ENCODE measurements at places on chromosomes 6 and 20.

DNA sequence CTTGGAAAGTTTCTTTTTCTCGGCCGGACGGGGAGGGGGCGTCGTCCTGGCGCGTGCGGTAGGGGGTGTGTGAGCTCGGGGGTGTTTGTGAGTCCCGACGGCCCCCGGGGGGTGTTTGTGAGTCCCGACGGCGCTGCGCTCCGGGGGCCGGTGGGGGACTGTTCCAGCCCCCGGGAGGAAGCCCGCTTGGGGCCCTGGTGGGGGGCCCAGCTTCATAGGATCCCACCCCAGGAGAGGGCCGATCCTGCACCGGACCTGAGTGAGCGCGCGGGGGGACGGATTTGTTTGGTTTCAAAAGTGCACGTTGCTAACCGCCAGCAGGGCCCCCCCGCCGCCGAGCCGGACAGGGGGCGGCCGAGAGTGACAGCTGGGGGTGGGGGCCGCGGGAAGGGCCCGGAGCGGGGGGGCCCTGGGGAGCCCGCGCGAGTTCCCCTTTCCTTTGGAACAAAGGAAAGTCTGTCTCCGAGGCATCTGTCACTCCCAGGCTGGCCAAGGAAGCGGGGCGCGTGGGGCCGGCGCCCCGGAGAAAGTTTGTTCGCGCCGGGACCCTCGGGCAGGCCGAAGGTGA lies 485 bp downstream of the TGIF2 start:
- DNase-seq, result no peak

DNA sequence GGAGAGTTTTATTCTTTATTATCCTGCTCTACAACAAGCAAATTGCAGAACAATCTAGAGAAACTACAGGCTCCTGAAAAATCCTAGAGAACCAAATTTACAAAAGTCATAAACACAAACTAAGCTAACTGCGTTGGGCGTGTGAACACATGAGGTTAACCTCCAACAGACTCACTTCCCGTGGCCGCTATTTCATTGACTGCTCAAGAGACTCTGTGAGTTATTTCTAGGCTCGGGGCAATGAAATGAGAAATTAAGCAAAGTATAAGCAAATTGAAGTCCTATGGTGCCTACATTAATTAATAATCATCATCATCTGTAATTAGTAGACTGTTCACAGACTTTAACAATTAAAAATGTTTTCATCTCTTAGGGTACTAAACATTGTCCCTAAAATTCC lies 100.0 kb downstream of the MBOAT1 start:
- DNase-seq, result no peak

GRCh38 chr6:159170333-159170672 lies 1.1 kb downstream of the FNDC1 start:
- no peak for DNase-seq

- DNase-seq, result no peak
These were observed 39.6 kb upstream of the STX16 start for GRCh38 chr20:58611236-58612030.

DNA sequence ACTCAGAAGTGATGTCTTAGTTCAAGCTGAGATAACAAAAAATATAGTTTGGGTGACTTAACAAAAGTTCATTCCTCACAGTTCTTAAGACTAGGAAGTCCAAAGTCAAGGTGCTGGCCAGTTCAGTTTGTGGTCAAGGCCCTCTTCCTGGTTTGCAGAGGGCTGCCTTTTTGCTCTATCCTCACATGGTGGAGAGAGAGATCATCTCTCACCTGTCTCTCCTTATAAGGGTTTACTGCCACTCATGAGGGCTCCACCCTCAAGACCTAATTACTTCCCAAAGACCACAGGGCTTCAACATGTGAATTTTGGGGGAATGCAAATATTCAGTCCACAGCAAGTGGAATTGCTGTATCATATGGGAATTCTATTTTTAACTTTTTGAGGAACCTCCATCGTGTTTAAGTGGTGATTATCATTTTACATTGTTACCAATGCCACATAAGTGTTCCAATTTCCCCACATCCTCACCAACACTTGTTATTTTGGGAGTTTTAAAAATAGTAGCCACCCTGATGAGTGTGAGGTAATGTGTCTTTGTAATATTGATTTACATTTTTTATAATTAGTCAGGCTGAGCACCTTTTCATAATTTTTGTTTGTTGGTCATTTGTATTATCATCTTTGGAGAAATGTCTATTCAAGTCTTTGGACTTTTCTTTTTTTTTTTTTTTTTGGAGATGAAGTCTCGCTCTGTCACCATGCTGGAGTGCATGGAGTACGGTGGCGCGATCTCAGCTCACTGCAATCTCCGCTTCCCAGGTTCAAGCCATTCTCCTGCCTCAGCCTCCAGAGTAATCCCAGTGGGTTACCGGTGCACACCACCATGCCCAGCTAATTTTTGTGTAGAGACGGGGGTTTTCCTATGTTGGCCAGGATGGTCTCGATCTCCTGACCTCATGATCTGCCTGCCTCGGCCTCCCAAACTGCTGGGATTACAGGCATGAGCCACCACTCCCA lies 112.2 kb downstream of the SESN1 start:
- no peak for DNase-seq

GRCh38 chr6:29553268-29554057 lies 6.1 kb downstream of the UBD start:
- DNase-seq, result no peak

DNA sequence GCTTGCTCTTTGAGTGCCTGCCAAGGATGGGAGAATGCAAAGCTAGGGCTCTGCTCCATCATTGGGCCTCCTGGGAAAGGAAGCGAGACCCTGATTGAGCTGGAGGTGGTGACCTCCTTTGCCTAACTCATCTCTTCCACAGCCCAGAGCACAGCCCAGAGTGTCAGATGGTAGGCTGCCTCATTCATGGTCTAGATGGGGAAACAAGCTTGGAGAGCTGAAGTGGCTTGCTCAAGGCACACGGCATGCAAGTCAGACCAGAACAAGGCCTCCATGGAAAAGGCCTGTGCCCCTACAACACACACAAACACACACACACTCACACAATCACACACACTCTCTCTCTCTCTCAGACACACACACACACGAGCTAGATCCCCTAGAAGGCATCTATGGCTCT lies 17.5 kb downstream of the TGM3 start:
- DNase-seq, result no peak

DNA sequence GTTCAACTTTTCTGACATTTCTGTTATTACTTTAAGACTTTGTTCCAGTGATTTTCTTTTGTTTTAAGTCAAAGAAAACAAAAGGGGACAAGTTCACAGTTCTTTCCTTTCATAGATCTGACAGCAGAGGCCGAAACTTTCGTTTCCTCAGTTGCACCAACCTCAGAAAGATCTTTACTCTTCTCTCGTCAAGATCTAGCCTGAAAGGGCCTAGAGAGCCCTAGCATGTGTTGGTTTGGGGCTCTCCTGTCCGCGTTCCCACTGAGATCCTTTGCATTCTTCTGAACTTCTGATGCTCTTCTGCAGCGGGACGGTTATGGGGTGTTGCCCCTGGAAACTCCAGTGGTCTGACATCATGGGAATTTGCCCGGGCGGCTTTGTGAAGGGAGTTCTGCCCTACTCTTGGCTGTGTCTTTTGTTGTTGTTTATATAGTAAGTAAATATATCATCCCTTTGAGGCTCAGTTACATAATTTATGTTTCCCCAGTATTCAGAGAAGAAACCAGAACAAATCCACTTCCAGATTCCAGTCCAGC lies 129.1 kb downstream of the SASH1 start:
- DNase-seq, result no peak

DNA sequence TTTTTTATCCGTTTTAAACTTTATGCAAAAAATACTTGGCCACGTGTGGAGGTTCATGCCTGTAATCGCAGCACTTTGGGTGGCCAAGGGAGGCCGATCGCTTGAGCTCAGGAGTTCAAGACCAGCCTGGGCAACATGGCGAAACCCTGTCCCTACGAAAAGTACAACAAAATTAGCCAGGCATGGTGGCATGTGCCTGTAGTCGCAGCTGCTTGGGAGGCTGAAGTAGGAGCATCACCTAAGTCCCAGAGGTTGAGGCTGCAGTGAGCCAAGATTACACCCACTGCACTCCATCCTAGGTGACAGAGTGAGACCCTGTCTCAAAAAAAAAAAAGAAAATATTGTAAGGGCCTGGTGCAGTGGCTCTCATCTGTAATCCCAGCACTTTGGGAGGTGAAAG lies 45.0 kb downstream of the CSE1L start:
- no peak for DNase-seq

GRCh38 chr6:162290846-162291465 lies 436.6 kb downstream of the PRKN start:
- no peak for DNase-seq

GRCh38 chr6:84568971-84569370 lies 195.4 kb downstream of the TBX18 start:
- DNase-seq, result peak; percentile 6

DNA sequence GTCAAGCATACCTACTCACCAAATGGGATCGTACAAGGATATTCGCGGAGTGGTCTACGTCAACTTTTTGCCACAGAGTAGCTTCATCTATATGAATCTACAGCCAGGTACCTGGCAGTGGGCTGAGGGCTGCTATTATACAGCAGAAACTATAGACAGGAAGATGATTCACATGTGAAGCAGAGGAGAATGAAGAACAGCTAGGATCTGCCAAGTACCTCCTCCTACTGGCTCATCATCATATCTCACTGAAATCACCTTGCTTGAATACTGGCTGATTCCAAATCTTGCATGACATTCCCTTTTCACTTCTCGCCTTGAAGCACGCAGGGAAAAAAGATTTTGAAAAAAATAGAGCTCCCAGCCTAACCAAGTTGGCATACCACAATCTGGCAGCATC lies 488.7 kb upstream of the NRSN1 start:
- DNase-seq, result no peak

- no peak for DNase-seq
These were observed 1.9 kb upstream of the ETV7 start for GRCh38 chr6:36389353-36389752.

Data from NCI-H1417 (cell line).